Muscle of back (tissue), 13 donors: ENCODE measurements at places on chromosomes 4 and X.

DNA sequence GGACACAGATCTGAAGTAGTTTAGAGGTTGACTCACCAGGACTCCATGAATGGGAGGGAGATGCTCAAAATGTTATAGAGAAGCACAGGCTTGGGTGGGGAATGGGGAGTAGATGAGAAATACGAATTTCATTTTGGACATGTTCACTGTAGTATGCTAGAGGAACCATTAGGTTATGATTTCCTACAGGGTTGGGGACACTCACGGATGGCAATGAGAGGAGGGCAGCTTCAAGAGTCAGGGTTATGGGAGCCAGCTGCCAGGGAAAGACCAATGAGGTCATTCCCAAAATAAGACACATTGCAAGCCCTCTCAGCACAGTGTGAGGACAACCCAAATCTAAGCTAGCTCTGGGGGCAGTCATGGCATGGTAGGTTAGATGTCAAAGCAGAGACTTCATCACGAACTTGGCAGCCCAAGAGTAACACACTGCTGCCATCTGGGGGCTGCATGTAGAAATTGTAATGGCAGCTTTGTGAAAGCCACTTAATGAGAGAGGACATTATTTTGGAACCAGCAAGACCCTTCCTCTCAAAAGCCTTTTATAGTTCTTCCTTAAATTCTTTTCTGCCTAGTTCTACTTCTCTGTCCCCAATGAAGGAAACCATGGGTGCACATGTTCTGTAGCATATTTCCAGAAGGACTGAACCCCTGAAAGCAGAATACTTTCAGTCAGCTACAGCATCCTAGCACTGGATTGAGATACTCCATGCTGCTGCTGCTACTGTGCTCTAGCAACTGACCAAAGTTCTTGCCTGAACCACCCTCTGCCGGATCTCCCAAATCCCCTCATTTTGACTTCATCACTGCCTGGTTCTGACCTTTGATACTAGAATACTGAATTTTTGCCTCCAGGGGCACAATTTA is 16.2 kb upstream of the ZCCHC12 start:
- peak; percentile 59 for DNase-seq

GRCh38 chr4:121824950-121825349 is 1.3 kb upstream of the CCNA2 start:
- peak; percentile 9 for DNase-seq

- peak; percentile 71 for DNase-seq
Observed at GRCh38 chrX:153708415-153708814, 15.8 kb downstream of the BCAP31 start.

DNA sequence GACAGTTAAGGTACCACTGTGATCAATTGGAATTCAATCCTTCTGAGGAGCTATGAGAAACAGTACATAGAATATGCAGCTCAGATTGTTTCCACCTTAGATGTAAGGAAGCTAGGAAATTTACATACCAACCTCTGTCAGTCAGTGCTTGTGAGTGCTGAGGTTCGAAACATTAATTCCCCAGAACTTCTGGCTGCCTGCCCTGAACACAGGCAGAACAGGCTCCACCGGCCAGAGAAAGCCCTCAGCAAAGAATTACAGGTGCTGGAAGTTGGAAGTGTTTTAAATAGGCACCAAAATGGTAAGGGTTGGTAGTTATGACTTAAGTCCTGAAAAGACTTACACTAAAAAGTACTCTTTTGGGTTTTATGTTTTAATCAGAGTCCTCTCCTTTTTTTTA is 651.8 kb downstream of the C4orf33 start:
- DNase-seq, result no peak

DNA sequence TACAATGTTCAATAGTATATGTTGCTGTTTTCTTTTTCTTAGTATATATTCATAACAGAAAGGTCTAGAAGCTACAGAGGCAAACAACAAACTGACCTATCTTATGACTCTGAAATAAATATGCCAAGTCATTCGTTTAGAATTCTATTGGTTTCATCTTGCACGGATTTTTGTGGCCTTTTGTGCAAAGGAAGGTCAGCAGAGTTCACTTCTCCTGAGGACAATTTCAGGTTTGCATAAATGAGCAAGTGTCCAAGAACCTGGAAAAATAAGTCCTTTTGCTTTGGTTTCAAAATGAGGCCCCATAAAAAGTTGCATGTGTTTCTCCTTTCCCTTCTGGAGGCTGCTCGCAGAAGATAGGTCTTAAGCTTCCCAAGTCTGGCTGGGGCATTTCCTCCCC is 156.9 kb downstream of the APBB2 start:
- no peak for DNase-seq

GRCh38 chr4:72305620-72306019 is 263.4 kb downstream of the ADAMTS3 start:
- DNase-seq, result no peak

DNA sequence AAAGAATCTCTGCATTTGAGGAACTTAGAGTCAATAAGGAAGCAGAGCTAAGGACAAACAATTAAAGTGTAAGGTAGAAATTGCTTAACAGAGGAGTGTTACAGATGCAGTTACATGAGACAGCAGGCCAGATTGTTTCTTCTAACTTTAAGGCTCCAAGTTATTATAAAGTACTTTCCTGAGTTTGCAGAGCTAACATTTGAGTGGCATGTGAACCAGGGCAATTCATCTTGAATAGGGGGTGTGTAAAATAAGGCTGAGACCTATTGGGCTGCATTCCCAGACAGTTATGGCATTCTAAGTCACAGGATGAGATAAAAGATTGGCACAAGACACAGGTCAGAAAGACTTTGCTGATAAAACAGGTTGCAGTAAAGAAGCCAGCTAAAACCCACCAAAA is 7.6 kb upstream of the LNX1 start:
- no peak for DNase-seq

GRCh38 chr4:121651597-121651996 is 45.2 kb downstream of the ANXA5 start:
- no peak for DNase-seq

GRCh38 chr4:52957220-52957686 is 95.1 kb downstream of the RASL11B start:
- DNase-seq, result no peak

DNA sequence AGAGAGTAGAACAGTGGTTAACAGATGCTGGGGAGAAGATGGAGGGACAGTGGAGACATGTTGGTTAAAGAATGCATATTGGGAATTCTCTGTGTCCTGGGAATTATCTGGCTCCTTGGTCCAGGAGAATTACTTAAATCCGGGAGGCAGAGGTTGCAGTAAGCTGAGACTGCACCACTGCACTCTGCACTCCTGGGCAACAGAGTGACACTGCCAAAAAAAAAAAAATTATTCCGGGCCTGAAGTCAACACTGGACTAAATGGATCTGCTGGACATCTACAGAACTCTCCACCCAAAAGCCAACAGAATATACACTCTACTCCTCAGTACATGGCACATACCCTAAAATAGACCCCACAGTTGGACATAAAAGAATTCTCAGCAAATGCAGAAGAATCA is 400.0 kb upstream of the CXorf51B start:
- no peak for DNase-seq

GRCh38 chrX:106404512-106404911 is 207.3 kb upstream of the RADX start:
- DNase-seq, result no peak

DNA sequence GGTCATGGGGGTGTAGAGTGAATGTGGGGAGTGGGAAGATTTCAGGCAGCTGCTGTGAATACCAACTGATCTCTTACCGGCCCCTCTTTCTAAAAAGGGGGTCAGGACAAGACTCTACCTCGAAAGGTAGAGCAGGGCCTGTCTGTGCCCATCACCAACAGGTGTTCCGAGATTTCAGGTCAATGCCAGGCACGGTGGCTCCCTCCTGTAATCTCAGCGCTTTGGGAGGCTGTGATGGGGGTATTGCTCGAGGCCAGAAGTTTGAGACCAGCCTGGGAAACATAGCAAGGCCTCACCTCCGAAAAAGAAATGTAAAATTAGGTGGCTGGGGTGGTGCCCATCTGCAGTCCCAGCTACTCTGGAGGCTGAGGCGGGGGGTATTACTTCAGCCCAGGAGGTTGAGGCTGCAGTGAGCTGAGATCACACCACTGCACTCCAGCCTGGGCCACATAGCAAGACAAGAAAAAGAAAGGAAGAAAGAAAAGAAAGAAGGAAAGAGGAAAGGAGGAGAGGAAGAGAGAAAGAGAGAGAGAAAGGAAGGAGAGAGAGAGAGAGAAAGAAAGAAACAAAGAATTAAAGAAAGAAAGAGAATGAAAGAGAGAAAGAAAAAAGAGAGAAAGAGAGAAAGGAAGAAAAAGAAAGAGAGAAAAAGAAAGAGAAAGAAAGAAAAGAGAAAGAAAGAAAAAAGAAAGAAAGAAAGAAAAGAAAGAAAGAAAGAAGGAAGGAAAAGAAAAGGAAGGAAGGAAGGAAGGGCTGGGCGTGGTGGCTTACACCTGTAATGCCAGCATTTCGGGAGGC is 50.1 kb downstream of the CRLF2 start:
- no peak for DNase-seq

DNA sequence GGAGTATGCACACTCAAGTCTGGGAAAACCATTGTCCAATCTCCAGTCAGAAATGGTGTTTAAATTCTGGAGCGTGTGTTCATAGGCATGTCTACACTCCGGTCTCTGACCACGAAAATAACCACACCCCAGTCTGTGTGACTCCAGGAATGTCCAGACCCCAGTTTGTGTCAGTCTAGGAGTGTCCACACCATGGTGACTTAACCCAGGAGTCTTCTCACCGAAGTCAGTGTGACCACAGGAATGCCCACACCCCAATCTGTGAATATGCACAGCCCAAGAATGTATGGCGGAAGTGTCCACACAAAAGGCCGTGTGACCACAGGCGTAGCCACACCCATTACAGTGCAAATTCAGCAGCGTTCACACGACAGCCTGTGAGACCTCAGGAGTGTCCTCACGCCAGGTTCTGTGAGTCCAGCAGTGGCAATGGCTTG is 11.4 kb downstream of the FTSJ1 start:
- no peak for DNase-seq
